Aorta (tissue), 5 donors: ENCODE measurements at places on chromosomes 7 and 10. TPM values are rescaled to one million over a fixed set of nuclear protein-coding genes. Genes with fewer than 3 reads are reported as not detected.

DNA sequence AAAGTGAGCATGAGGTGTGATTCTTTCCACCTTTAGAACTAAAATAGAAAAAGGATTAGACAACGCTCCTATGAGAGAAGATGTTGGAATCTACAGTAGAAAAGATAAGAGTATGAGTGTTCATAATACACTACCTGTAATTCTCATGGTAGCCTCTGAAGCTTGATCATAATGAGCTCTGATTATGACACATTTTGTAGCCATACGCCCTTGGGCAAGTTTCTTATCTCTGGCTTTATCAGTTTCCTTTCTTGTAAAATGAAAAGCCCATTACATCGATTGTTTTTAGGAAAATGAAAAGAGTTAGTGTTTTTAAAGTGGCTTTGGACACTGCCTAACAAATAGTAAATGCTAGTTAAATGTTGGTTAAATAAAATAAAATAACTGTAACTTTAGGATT is 22.4 kb upstream of the PRSS58 start:
- no peak overlapping the region for H3K4me3 ChIP-seq
- H3K36me3 ChIP-seq: no peaks in the 10 kb centered on the region
- no peaks in the 10 kb centered on the region for H3K4me1 ChIP-seq
- no peaks in the 10 kb centered on the region for H3K27me3 ChIP-seq
- DNase-seq: no peak
- no peak overlapping the region for H3K27ac ChIP-seq

- no peak for DNase-seq
- H3K36me3 ChIP-seq: peaks cover under 1% of the 10 kb centered on the region
- H3K4me3 ChIP-seq: no peak overlapping the region
- H3K27me3 ChIP-seq: no peaks in the 10 kb centered on the region
- no peak overlapping the region for H3K27ac ChIP-seq
Measured at GRCh38 chr7:96300986-96301385, 20.9 kb downstream of the SLC25A13 start.

The ICA1 gene
- total RNA-seq: 15.9 TPM

GRCh38 chr7:111803015-111803758 is 240.9 kb upstream of the IMMP2L start:
- DNase-seq: no peak
- no peak overlapping the region for H3K4me3 ChIP-seq
- no peak overlapping the region for H3K27ac ChIP-seq
- H3K27me3 ChIP-seq: no peaks in the 10 kb centered on the region

GRCh38 chr10:43854007-43854406 is 205.3 kb upstream of the ZNF32 start:
- no peak overlapping the region for H3K4me3 ChIP-seq
- no peaks in the 10 kb centered on the region for H3K27me3 ChIP-seq
- no peak for DNase-seq
- no peaks in the 10 kb centered on the region for H3K36me3 ChIP-seq
- no peak overlapping the region for H3K27ac ChIP-seq
- H3K4me1 ChIP-seq: no peaks in the 10 kb centered on the region
